Iris pigment epithelial cell (primary cell): ENCODE measurements at places on chromosomes 4 and X.

DNA sequence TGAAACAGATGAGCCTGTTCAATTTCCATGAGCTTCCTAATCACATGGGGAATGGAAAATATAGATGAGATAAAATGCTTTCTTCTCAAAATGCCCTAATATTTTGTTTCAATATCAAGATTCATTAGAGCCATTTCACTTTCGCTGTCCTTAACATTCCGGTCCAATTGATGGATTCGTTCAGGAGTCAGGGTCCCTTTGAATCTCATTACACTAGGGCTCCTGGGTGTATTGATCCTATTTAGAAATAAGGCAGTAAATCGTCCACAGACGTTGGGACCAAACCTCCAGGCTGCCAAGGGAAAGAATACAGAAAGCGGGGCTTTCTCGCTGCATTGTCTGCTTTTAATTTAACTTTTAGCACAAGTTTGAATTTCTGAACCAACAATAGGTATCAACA lies 20.6 kb upstream of the CRMP1 start:
- DNase-seq = no peak

- no peak for DNase-seq
Observed at GRCh38 chr4:7626531-7626930, 191.8 kb upstream of the PSAPL1 start.

DNA sequence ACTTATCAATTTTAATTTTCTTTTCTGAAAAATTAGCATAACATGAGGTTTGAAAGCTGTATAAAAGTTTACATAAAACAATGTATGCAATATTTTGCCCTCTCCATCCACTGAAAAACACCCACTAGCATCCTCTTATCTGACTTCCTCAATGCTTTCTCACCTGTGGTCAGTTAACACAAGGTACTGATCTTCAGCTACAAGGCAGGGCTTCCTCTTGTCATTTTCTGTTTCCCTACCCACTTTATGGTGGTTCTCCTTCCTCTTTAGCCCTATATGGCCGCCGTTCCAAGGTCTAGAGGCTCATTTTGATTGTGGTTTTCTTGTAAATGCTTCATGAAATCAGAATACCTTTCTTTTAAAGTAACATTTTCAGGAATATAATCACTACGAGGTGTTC lies 618.6 kb upstream of the CPEB2 start:
- no peak for DNase-seq

- DNase-seq = peak; percentile 20
Observed at GRCh38 chr4:154720123-154720522, 23.7 kb upstream of the LRAT start.

DNA sequence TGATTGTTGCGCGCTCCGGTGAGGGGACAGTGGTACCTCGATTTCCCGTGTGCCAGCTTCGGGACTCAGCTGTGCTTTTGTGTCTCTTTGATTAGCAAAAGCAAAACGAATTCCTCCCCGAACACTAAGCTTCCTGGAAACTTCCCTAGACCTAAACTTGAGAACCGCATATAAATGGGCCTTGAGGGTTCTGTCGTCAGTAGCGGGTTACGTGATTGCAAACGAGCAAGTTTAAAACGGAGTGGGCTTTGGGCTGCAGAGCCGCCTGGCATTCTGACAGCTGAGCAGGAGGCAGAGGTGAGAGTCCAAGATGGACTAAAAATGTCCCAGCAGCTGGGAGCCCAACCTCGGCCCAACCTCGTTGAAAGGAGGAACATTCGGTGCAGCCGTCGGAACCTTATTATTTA lies 1.2 kb upstream of the TAPT1 start:
- DNase-seq = peak; percentile 25

- DNase-seq = no peak
Observed at GRCh38 chr4:25842229-25842845, 20.5 kb downstream of the SEL1L3 start.
